ENCODE measurements at places on chromosomes 2 and 18.

GRCh38 chr2:16094811-16095210 is 154.5 kb downstream of the MYCN start:
- no peak for DNase-seq

GRCh38 chr18:77765468-77765867 is 515.8 kb downstream of the GALR1 start:
- DNase-seq: no peak

GRCh38 chr2:162974771-162975170 is 136.2 kb upstream of the KCNH7 start:
- no peak for DNase-seq

GRCh38 chr18:25976554-25976953 is 113.9 kb downstream of the SS18 start:
- no peak for DNase-seq

- DNase-seq: no peak
Observed at GRCh38 chr2:68340226-68341061, 20.7 kb upstream of the CNRIP1 start.

- DNase-seq: no peak
Observed at GRCh38 chr2:80858965-80859364, 554.4 kb upstream of the LRRTM1 start.

DNA sequence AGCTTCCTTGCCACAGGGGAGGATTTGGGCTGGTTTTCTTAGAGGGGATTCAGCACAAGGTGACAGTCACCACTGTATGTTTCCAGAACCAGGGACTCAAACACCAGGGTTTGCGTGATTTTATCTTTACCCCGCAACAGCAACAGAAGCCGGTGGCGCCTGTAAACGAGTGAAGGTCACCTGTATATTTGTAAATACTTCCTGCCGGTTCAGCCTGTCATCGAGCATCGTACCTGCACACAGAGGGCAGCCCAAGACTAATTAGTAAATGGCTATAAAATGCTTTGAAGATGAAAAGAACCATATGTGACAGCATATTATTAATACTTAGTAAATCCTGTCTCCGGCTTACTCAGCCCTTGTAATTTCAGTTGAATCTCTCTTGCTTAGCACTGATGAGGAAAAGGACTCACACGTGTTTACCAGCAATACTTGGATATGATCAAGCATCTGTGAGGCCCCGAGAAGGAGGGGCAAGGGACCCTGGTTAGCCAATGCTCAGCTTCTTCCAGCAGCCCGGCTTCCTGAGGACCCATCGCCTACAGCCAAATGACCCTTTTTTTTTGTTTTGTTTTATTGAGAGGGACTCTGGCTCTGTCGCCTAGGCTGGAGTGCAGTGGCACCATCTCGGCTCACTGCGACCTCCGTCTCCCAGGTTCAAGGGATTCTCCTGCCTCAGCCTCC is 51.3 kb upstream of the FOSL2 start:
- DNase-seq: no peak

DNA sequence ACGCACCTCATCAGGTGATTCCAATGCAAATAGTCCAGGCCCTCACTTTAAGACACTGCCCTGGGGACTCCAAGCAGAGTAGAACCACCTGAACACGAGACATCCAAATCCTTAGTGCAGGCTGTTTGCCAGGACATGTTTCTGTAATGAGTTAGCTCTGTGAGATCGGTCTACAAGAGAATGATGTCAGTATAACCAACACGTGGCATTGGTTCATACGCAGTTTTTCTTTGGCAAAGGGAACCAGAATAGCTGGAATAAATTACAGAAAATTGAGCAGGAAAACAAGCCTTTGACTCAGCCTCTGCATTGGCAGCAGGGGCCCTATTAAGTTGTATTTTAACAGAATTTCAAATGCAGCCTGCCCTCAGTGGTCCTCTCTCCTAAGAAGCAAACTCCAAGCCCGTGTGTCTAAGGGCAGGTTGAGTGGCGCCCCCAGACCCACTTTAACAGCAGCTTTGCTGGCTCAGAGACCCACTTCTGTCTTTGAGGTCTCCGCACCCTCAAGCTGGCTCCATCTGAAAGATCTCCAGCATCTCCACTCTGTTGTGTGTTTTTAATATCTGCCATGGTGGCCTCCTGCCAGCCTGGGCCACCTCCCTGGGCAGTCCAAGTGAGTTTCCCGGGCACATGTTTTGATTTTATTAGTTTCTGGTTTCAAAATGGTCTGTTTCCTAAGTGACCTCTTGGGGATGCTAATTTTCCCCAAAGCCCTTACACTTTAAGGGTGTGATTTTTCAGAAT is 61.3 kb downstream of the ALPK2 start:
- DNase-seq: no peak

Data from stimulated activated CD4-positive, alpha-beta T cell treated with anti-CD3 and anti-CD28 coated beads, Interleukin-12 subunit alpha, Interleukin-12 subunit beta, amount 100 ng/mL, for 48 hours (primary cell).